ENCODE measurements at places on chromosomes 4 and X. TPM values are rescaled to one million over a fixed set of nuclear protein-coding genes. Genes with fewer than 3 reads are reported as not detected.

Gene ADH7
- not detected for total RNA-seq

Gene YY2
- total RNA-seq, result 0.16 TPM

Gene NELFA
- 26.2 TPM for total RNA-seq

Gene CRMP1
- total RNA-seq, result not detected
